Stimulated activated CD4-positive, alpha-beta T cell treated with anti-CD3 and anti-CD28 coated beads, Interleukin-1b, Interleukin-23, amount 100 ng/mL, for 4 hours (primary cell): ENCODE measurements at places on chromosomes 2 and 18.

DNA sequence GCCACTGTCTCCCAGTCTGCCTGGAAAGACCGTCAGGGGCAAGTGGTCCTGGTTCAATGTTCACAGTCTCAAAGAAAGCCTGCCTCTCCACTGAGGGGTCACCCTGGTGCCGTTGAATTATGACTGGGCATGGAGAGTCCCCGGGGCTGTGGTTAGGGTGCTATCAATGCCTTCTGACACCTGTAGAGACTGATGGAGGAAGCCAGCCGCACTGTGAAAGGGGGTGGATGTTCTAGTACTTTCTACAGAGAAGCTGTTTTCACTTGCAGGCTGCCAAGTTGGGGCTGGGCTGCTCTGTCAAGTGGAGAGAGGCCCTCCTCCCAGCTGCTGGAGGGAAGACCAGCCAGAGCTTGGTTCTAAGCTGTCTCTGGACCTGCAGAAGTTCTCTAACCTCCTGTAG, 80.5 kb downstream of the BCL2L11 start:
- DNase-seq = no peak

- DNase-seq = no peak
These were observed 21.8 kb upstream of the RAB27B start for GRCh38 chr18:54806526-54806925.

- no peak for DNase-seq
These were observed 62.7 kb downstream of the ACVR1 start for GRCh38 chr2:157813467-157813866.

DNA sequence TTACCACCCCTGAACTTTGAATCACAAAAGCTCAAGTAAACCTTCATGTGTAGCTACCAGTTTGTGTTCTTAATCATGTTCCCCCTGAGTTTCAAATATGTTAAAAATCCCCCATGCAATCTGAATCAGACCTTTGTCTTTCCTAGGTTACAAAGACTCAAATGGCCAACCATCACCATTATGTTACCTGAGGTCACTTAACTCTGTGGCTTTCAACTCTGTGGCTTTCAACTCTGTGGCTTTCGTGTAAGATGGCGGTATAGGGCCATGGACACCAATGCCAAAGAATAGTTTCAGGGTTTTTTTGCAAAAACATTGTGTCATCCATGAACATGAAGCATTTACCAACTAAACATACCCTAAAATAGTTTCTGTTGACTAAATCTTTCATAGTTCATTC, 6.7 kb downstream of the ERMN start:
- no peak for DNase-seq

DNA sequence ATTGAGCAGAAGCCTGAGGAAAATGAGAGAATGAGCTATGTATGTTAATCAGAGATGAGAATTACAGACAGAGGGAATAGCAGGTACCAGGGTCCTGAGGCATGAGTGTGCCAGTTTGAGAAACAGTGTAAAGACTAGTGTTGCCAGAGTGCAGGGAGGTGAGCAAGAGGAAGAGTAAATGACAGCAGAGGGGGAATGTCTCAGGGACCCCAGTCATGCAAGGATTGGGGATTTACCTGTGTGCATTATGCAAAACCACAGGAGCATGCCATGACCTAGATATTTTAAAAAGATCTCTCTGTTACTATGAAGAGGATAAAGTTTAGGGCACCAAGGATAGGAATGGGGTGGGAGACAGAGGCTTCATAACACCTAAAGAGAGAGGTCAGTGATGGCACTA, 72.1 kb downstream of the TTC32 start:
- DNase-seq = no peak

DNA sequence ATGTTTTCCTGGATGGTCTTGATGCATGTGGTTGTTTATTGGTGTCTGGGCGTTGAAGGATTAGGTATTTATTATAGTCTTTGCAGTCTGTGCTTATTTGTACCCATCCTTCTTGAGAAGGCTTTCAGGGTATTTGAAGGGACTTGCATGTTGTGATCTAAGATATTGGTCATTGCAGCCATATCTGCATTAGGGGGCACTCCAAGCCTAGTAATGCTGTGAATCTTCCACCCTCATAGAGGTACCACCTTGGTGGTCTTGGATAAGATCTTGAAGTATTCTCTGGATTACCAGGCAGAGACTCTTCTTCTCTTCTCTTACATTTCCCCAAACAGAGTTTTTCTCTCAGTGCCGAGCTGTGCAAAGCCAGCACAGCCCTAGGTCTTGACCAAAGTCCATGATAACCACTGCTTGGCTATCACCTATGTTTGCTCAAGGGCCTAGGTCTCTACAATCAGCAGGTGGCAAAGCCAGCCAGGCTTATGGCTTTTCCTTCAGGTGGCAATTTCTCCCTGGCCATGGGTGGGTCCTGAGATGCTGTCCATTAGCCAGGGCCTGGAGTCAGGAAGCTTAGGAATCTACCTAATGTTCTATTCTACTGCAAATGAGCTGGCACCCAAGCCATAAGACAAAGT, 15.4 kb upstream of the PPP1R1C start:
- DNase-seq = no peak

GRCh38 chr2:6053743-6054142, 361.6 kb downstream of the SOX11 start:
- DNase-seq = no peak

- no peak for DNase-seq
These were observed 120.2 kb downstream of the ACAA2 start for GRCh38 chr18:49692906-49693716.

DNA sequence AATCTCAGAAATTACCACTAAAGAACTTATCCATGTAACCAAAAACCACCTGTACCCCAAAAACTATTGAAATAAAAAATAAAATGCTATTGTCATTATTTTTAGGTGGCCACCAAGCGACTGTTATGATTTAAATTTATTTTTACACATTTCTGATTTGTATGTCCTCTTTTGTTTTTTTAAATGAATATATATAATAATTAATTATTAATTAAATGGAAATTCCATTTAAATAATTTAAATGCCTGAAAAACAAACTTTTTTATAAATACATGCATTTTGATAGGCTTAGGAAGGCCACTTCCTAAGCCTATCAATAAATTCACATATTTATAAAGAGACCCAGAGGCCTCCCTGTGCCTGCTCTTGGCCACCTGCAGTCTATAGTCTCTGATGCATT, 52.2 kb downstream of the CYB5A start:
- no peak for DNase-seq

DNA sequence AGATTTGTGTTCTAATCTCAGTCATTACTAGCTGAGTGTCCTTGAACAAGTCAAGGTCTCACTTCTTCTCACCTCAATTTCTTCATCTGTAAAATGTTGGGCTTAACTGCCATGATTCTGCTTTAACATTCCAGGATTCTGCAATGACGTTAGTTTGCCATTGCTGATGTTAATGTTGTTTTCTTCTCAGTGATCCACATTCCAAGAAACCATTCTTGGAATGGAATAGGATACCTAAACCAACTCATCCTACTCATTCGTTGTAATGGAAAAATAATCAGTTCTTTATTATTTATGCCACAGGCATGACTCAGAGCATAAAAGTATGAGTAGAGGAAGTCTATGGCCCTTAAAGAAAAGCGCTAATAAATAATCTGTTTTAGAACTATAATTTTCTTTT, 140.2 kb upstream of the ETAA1 start:
- no peak for DNase-seq

DNA sequence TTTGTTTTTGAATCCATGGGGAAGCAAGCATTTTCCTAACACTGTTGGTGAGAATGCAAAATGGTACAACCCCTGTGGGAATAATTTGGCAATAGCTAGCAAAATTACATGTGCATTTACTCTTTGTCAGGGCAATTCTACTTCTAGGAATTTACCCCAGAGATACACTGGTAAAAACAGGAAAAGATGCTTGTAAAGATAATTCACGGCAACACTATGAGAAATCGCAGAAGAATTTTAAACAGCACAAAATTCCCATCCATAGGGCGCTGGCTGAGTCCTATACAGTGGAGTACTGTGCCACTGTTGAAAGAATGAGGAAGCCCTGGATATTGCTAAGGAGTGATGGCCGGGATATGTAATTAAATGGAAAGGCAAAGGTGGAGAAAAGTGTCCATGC, 75.8 kb downstream of the DGKD start:
- no peak for DNase-seq

GRCh38 chr2:172578054-172578453, 22.2 kb downstream of the PDK1 start:
- no peak for DNase-seq

GRCh38 chr2:119697290-119698020, 18.5 kb downstream of the TMEM177 start:
- DNase-seq = no peak

DNA sequence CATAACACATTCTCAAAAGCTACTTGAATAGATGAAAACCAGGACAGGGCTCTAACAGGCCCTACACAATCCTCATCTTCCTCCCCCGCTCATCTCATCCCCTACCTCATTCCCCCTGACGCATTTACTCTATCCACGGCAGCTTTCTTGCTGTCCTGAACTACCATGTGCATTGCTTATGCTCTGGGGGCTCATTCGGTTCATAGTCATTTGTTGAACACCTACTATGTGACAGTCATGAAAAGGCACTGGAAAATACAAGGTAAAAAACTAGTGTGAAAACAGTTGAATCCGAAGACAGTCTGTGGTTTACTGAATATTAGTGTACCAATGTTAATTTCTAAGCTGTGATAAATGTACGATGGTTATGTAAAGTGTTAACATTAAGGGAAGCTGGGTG, 797 bp downstream of the EIPR1 start:
- no peak for DNase-seq

GRCh38 chr2:190303647-190304046, 16.0 kb downstream of the HIBCH start:
- DNase-seq = no peak

- no peak for DNase-seq
These were observed 100.5 kb upstream of the MGAT5 start for GRCh38 chr2:134153294-134153880.

- DNase-seq = no peak
These were observed 566 bp upstream of the MRPS5 start for GRCh38 chr2:95122197-95122551.

DNA sequence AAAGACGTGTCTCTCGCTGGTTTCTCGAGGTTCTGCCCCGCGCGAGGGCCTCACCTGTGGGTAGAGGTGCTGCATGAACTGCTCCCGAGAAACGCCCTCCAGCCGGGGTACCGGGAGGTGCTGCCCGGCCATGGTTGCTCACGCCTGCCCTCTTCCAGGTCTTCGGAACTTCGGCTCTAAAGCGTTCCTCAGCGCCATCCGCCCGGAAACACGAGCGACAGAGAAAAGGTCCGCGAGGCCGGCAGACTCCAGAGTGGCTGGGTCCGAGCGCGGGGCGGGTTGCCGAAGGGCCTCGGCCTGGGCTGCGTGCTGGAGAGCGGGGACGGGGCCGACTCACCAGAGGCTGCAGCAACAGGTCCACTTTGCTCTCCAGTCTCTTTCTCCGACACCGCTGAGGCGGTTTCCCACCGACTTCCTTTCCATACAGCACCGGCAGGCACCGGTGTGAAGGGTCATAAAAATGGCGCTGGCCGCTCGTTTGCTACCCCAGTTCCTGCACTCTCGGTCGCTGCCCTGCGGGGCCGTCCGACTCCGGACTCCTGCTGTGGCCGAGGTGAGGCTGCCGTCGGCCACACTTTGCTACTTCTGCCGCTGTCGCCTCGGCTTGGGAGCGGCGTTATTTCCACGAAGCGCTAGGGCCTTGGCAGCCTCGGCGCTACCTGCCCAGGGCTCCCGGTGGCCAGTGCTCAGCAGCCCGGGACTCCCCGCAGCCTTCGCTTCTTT, at the start of the genes MAIP1 and TYW5:
Gene MAIP1 (plus strand): TSS at position 244 of the 723 bp plus-strand sequence. CDS start 217 bp downstream, at position 461.
Gene TYW5 (minus strand): TSS at position 153 of the 723 bp plus-strand sequence. CDS start 21 bp downstream, at position 132.
- peak; percentile 71 for DNase-seq

DNA sequence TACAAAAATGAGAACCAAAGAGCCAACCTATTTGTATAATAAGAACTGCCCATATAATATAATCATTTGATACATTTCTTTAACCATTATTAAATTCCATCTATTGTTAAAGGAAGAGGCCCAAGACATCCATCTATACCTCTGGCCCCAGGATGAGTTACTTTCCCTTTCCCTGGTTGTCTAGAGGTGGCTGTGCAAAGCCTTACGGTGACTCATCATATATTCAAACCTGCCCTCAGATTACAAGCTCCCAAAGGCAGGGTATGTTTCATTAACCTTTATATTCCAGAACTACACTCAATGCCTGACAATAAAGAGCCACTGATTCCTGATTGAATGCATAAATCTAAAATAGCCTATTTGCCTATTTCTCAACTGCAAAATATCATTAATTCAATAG, 105.8 kb upstream of the PID1 start:
- DNase-seq = no peak

DNA sequence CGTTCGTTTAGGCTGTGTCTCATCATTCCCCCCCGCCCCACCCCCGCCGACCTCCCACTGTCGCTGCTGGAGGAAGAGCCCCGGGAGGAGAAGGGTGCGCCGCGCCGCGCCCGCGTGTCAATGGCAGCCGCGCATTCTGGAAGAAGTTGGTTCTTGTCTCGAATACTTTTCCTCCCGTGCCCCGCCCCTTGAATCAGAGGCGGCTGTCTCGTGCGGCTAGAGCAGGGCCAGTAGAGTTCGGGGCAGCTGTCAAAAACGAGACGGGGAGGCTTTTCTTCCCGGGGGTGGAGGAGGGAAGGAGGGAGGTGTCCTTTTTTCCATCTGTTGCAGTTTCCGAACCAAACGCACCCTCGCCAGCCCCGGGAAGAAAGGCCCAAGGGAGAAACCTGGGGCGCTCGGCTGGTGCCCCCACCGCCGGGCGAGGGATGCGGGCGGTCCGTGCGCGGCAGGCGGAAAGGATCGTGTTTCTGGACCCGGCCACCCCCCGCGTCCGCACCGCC, 410 bp upstream of the TGIF1 start:
- peak; percentile 71 for DNase-seq

- DNase-seq = no peak
These were observed 329.5 kb downstream of the PAX3 start for GRCh38 chr2:221969087-221969829.

DNA sequence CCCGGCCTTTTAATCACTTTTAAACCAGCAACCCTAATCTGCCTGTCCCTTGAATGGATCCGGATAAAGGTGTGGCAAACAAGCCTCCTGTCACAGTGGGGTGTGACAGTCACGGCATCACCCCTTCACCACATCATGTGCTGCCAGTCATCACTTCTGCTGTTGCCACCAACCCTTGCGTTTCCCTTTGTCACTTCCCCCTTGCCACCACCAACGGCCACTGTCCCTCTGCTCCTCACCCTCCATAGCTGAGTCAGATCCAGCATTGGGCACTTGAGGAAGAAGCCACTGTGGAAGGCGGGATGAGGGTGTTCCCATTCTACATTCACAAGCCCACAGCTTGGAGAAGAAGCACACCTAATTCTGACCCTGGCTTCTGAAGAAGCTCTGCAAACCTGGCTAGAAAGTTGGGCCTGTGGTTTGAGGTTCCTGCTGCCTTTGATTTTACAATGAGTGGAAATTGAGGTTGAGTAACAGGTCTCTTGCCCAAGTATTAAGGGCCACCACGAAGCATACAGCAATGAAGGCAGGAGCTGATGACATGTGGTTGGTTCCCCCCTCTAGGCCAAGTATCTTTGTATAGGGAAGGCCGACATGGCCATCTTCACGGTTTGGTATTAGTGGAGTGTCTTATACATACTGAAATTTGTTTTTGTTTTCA, 22.9 kb upstream of the DARS1 start:
- DNase-seq = no peak

GRCh38 chr2:109644571-109645275, 30.6 kb downstream of the SOWAHC start:
- DNase-seq = no peak

GRCh38 chr2:188078534-188078933, 213.1 kb upstream of the GULP1 start:
- DNase-seq = no peak

GRCh38 chr18:44719519-44720060, 38.9 kb downstream of the SETBP1 start:
- no peak for DNase-seq
